NCI-H2171 treated with DMSO at 0.1 percent for 48 hours (cell line): ENCODE measurements at places on chromosomes 16 and 17.

DNA sequence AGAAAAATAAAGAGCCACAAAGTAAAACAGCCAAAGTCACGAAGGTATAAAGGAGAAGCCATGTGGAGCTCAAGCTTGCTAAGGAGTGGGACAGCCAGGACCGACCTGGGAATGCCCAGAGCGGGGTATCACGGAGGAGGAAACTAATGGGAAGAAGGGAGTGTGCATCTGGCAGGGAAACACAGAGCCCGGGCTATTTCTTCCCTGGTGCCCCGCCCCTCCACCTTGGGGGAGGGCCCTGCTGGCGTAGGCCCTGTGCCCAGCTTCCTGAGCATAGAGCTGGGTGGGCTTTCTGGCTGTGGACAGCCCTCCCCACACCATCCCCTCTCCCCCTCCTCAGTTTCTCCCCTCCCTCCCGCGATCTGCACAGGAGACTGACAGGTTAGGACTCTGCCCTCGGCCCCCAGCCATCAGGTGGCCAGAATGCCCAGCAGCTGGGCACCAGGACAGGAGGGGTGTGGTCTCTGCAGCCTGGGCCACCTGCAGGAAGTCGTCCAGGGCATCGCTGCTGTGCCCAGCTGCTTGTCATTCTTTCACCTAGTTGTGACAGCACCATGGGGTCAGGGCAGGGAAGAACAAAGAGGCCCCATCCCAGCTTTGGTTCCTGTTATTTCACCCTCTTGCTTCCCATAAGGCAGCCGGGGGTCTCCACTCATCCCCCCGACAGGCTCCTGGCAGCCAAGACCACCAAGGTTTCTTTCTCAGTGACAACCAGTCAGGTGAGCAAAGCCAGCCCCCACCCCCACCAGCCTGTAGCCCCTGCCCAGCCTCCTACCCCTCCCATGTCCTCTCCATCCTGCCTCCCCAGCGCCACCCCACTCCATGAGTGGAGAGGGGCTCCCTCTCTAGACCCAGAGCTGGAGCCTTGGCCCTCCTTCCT lies 7.1 kb upstream of the DCAF7 start:
- DNase-seq, result no peak

DNA sequence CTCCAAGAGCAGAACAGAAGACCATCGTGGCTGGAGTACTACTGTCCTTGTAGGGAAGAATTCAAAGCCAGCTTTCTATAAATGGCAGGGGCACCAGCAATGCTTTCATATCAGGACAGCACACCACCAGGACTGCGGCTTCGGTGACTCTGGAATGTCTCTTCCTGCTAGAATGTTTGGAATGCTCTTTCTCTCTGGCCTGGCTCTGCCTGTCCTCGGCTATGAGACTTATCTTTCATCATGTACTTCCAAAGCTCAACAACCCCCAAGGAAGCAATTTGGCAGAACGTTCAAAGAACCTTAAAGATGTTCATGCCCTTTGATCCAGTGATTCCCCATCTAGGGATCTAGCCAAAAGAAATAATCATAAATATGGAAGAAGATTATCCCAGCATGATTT lies 52.7 kb upstream of the NOG start:
- no peak for DNase-seq

DNA sequence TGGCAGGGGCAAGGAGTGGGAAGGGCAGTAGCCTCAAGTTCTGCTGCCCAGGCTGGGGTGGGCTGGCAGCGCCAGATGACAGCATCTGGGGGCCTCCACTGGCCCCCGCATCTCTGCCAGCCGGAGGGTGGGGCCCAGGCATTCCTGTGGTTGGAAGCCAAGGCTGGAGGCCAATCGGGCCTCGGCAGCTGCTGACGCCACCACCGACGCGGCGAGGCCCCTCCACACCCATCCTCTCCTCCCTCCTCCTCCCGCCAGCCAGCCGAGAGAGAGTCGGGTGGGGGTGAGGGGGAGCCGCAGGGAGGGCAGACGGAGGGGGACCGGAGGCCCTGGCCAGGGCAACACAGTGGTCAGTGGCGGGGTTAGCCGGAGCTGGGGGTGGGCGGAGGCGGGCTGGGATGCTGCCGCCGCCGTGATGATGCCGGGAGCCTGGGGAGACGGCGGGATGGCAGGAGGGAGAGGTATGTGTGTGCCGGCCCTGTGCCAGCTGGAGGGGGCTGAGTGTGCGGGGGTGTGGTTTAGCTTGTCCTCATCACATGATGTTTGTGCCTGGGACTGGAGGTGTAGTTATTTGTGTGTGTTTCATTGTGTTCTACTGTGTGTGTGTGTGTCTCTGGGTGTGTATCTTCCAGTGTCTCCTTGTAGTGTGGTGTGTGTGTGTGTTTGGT lies 36.6 kb downstream of the ARHGAP23 start:
- peak; percentile 72 for DNase-seq

DNA sequence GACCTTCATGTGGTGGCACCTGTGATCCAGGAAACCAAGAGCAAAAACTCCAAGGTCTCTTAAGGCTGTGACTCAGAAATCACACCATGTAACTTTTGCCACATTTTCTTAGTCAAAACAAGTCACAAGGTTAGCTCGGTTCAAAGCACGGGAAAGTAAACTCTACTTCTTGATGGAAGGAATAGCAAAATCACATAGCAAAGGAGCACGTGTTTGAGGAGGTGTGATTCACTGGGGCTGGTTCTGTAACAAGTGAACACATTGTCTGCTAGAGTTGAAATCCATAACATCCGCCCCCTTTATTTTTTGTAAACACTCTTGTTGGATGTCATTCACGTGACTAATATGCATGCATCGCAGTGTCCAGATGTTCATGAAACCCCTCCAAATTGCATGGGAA lies 415.0 kb upstream of the MAF start:
- no peak for DNase-seq

- peak; percentile 24 for DNase-seq
Measured at GRCh38 chr16:6684076-6684673, 648.5 kb upstream of the RBFOX1 start.

- peak; percentile 67 for DNase-seq
Measured at GRCh38 chr17:68101075-68101986, 65.8 kb downstream of the KPNA2 start.

DNA sequence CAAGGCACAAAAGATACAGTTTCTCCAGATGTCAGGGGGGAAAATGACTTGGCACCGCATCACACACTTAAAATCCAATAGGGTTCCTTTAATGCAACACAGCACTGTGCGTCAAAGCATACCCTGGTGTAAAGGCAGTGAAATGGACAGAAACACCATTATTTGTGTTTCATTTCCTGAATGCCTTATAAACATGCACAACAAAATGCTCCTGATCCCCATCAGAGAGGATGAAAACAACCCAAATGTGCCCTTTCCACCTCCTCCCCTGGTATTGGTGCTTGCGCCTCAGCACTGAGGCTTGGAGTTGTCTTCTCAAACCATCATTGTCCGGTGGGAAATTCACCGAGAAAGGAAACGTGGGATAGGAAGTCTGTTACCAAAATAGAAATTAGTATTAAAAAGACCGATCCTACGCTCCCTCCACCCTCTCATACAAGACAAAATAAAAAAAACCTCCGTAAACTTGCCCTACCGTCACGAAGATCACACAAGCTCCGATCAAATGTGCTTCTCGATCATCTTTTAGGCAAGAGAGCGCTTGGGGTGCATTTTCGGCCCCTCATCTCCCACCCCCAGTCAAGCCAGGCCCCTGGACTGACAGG lies 722 bp downstream of the CDC27 start:
- DNase-seq, result peak; percentile 20

DNA sequence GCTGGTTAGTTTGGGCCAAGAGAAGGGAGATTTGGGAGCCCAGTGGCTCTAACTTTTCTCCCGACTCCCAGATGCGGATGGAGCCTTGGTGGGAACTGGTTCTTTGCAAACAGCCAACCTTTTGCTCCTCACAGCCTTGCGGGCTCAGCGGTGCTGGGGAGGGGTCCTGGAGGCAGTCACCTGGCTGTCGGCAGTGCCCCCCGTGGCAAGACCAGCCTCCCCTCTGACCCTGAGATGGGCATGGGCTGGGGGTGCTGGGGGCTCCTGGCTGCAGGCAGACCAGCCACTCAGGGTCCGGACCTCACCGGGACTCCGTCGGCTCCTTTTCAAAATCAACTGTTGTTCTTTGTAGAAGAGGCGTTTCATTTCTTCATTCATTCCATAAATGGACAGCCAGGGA lies 21.7 kb upstream of the GSE1 start:
- no peak for DNase-seq

GRCh38 chr16:23857256-23857880 lies 21.6 kb downstream of the PRKCB start:
- no peak for DNase-seq

- no peak for DNase-seq
Measured at GRCh38 chr17:56735842-56736241, 97.9 kb downstream of the C17orf67 start.

- no peak for DNase-seq
Measured at GRCh38 chr17:39951924-39952679, 10.7 kb upstream of the GSDMA start.

DNA sequence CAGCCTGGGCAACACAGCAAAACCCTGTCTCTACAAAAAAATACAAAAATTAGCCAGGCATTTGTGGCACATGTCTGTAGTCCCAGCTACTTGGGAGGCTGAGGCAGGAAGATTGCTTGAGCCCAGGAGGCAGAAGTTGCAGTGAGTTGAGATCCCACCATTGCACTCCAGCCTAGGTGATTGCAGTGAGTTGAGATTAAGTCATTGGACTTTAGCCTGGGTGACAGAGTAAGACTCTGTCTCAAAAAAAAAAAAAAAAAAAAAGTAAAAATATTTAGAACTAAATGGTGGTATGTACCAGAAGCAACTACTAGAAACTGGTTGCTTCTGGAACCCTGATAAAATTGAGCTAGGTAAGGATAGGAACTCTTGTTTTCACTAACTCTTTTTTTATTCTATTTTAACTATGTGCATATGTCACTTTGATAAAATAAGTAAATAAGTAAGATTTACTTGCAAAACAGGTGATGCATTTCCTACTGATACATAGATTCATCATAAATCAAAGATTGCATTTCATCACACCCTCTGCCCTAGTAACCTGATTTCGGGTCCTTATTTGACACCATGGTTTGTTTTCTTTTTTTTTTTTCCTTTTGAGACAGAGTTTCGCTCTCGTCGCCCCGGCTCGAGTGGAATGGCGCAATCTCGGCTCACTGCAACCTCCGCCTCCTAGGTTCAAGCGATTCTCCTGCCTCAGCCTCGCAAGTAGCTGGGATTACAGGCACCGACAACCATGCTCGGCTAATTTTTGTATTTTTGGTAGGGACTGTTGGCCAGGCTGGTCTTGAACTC lies 66.0 kb downstream of the USP32 start:
- no peak for DNase-seq

DNA sequence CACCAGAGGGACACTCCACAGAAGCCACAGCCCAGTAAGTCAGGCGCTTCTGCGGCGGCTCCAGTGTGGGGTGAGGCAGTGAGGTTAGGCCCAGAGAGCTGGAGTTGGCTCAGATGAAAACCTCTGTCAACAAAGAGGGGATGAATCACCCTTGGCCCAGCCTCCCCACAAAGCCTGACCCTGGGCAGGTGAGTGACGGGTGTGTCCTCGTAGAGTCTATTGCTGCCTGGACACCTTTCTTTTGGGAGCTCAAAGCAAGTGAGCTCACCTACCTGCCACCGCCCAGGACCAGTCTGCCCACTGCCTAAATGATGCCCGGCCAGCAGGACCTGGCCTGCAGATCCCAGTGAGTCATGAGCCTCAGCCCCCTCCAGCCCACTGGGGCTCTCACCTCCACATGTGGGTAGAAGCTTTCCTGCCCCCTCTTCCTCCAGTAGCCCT lies 24.9 kb upstream of the DBNDD1 start:
- DNase-seq, result no peak

- peak; percentile 96 for DNase-seq
Measured at GRCh38 chr16:11248133-11248532, 7.9 kb downstream of the SOCS1 start.

GRCh38 chr17:81509207-81509971 lies 3.2 kb downstream of the ACTG1 start:
- DNase-seq, result peak; percentile 31

GRCh38 chr17:60579090-60579489 lies 20.9 kb upstream of the PPM1D start:
- no peak for DNase-seq

DNA sequence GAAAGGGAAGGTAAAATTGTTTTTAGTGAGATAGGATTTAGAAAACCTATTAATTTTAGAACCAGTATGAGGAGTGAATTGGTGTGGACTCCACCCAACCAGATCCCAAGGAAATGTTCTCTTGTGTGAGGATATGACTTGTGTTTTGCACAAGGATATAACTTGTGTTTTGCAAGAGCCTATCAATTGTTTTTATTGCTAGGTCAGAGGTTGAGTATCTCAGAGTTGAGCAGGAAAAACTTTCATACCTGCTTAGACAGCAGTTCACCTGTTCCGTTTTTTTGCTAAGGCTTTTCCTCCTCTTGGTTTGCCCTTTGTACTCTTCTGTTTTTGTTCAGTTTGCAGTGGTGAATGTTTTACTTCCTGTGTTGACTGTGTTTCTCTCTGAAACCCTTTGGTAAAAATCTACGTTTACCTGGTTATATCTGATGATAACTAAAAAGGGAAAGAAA lies 5.1 kb downstream of the NBR1 start:
- DNase-seq, result no peak

DNA sequence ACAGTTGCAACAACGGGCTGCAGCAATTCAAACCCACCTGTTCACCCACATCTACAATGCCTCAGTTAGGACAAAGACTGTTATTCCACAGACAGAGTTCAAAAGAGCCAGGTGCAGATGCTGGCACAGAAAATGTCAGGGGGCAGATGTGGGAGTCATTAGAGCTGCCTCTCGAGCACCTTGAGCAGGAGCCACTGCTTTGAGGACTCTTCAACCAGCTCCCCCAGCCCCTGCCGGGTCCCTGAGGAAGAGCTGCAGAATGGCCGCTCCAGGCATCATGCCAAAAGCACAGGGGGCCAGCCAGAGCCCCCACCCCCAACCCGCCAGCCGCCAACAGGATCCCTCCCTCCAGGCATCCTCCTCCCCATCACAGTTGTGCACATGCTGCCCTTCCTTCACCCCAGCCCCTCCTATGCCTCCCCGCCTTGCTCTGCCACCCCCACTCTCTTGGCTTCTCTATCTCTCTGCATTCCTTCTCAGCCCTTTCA lies 20.8 kb downstream of the C17orf67 start:
- peak; percentile 91 for DNase-seq

GRCh38 chr17:66542967-66543520 lies 240.6 kb downstream of the PRKCA start:
- no peak for DNase-seq

DNA sequence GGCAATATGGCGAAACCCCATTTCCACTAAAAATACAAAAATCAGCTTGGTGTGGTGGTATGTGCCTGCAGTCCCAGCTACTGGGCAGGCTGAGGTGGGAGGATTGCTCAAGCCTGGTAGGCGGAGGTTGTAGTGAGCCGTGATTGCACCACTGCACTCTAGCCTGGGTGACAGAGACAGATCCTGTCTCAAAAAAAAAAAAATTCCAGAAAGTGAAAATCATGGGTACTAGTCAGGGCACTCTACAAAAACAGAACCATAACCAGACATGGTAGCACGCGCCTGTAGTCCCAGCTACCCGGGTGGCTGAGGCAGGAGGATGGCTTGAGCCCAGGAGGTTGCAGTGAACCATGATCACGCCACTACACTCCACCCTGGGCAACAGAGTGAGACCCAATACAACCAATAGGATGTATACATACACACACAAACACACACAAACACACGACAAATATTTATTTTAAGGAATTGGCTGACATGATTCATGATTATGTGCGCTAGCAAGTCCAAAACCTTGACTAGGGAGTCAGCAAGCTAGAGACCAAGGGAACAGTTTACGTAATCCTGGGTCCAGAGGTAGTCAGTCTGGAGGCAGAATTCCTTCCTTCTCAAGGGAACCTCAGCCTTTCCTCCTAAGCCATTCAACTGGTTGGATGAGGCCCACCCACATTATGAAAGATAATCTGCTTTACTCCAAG lies 11.6 kb upstream of the GP1BA start:
- DNase-seq, result no peak
